ENCODE measurements at places on chromosomes 11 and 22. TPM values are rescaled to one million over a fixed set of nuclear protein-coding genes. Genes with fewer than 3 reads are reported as not detected.
A peak's percentile ranks its signal among the peaks of the same experiment; 100 is the strongest.

The PHETA2 gene
- 0.42 TPM for total RNA-seq

DNA sequence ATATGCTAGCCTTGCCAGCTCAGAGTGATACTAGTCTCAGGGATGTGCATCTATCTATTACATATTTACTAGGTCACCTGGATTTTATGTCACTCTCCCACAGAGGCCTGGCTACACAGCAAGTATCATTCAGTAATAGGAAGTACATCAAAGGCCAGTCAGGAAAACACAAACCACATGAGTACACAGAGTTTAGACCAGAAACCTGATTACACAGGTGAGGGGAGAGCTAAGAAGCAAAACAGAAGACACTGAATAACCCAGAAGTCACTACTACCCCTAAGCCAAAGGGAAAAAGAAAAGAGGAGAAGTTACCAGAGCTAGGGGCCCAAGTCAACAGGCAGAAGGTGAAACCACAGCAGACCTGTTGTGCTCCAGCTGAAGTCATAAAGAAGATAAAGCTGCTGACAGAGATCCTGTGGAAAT, 13.3 kb downstream of the LPXN start:
- no peak for DNase-seq
- H3K27ac ChIP-seq, result peak overlapping the region; percentile 11
- no peak overlapping the region for H3K4me3 ChIP-seq
- peaks cover 32% of the 10 kb centered on the region for H3K4me1 ChIP-seq
- no peaks in the 10 kb centered on the region for H3K27me3 ChIP-seq

DNA sequence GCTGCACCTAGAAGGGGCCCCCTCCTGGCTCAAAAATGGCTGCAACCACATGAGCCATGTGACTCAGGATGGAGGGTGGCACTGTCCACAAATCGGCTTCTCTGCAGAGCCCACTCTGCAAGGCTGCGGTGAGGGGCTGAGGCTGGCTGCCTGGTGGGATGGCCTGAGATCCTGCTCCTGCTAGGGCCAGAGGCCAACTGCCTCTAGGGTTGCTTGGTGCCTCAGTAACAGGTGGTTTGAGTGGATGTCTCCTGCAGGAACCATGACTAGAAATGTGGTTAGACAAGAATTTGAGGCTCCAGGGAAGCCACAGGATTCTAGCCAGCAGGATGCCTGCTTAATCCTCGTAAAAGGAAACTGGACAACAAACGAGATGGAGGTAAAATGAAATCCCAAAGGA, 17.1 kb downstream of the PATZ1 start:
- no peaks in the 10 kb centered on the region for H3K4me1 ChIP-seq
- H3K4me3 ChIP-seq, result no peak overlapping the region
- H3K36me3 ChIP-seq, result peaks cover 91% of the 10 kb centered on the region
- DNase-seq, result no peak
- no peak overlapping the region for H3K27ac ChIP-seq

- no peak overlapping the region for H3K4me3 ChIP-seq
- no peaks in the 10 kb centered on the region for H3K4me1 ChIP-seq
- peaks cover 11% of the 10 kb centered on the region for H3K27me3 ChIP-seq
- no peak overlapping the region for H3K27ac ChIP-seq
- DNase-seq, result no peak
- H3K36me3 ChIP-seq, result no peaks in the 10 kb centered on the region
Observed at GRCh38 chr22:19011075-19011474, 75.0 kb upstream of the PRODH start.

GRCh38 chr11:75472081-75472732, 39.2 kb upstream of the KLHL35 start:
- H3K4me1 ChIP-seq, result peaks cover 22% of the 10 kb centered on the region
- H3K4me3 ChIP-seq, result no peak overlapping the region
- H3K27me3 ChIP-seq, result no peaks in the 10 kb centered on the region
- no peak for DNase-seq
- H3K36me3 ChIP-seq, result peaks cover 8% of the 10 kb centered on the region

- no peak overlapping the region for H3K4me3 ChIP-seq
- H3K27ac ChIP-seq, result no peak overlapping the region
- H3K4me1 ChIP-seq, result no peaks in the 10 kb centered on the region
- DNase-seq, result no peak
- no peaks in the 10 kb centered on the region for H3K27me3 ChIP-seq
- H3K36me3 ChIP-seq, result no peaks in the 10 kb centered on the region
Observed at GRCh38 chr11:78332174-78332866, 85.3 kb downstream of the GAB2 start.

- H3K4me1 ChIP-seq, result no peaks in the 10 kb centered on the region
- no peak for DNase-seq
- no peak overlapping the region for H3K4me3 ChIP-seq
- H3K27me3 ChIP-seq, result no peaks in the 10 kb centered on the region
- H3K36me3 ChIP-seq, result no peaks in the 10 kb centered on the region
Observed at GRCh38 chr22:48695731-48696305, 1131.9 kb downstream of the BRD1 start.

GRCh38 chr22:44972363-44973083, 37.3 kb downstream of the PHF21B start:
- no peak overlapping the region for H3K4me3 ChIP-seq
- DNase-seq, result no peak
- no peaks in the 10 kb centered on the region for H3K36me3 ChIP-seq
- no peak overlapping the region for H3K27ac ChIP-seq

- DNase-seq, result no peak
Observed at GRCh38 chr11:77783025-77783424, 37.5 kb downstream of the RSF1 start.

The DDTL gene
- 3.8 TPM for total RNA-seq

The FKBP2 gene
- total RNA-seq, result 11.2 TPM

The POLDIP3 gene
- 77.7 TPM for total RNA-seq

DNA sequence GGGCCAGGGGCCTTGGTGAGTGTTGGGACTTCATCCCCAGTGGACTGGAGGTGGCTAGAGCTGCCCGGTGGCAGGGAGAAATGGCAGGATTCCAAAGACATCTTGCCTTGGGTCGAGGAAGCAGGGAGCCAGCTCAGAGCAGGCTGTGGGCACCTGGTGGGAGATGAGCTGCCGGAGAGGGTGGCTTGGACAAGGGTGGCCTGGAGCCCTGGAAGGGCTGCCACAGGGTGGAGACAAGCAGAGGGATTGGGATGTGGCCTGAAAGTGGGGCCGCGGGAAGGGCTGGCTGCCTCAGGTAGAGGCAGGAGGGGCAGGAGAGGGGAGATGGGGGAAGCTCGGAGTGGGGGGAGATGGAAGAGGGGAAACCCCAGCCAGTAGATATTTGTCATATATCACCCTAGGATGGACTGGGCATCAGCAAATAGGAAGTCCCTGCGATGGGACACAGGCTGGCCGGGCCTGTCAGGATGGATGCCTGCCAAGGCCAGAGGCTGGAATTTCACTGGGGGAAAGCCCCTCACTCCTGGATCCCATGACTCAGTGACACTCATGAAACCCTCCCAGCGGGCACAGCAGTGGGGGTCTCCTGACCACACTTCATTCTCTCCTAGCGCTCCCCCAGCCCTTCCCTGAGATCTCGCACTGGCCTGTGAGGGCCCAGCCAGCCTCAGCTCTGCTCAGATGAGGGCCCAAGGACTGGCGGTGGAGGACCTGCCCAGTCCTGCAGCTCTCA, 72.0 kb upstream of the SHISAL1 start:
- H3K27me3 ChIP-seq, result no peaks in the 10 kb centered on the region
- H3K36me3 ChIP-seq, result no peaks in the 10 kb centered on the region
- no peak overlapping the region for H3K27ac ChIP-seq
- DNase-seq, result no peak

DNA sequence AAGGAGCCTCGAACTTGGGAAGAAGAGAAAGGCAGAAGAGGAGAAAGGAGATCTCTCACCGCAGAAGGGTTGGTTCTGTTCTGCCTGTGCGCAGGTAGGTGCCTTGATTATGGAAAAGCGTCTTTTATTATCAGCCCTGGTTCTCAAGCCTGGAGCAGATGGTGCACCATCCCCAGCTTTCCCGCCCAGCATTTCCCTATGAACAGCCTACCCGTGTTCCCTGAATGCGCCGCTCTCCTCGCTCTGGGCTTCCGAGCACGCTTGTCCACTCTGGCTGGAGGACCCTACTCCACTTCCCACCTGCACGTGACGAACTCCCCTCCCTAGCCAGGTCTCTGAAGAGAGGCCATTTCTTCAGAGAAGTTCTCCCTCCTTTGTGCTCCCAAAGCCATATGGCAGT, 15.2 kb downstream of the IGSF9B start:
- peaks cover 37% of the 10 kb centered on the region for H3K4me1 ChIP-seq
- H3K36me3 ChIP-seq, result peaks cover 15% of the 10 kb centered on the region
- H3K27me3 ChIP-seq, result no peaks in the 10 kb centered on the region
- no peak overlapping the region for H3K4me3 ChIP-seq
- DNase-seq, result no peak
- no peak overlapping the region for H3K27ac ChIP-seq

GRCh38 chr11:45414088-45414487, 127.9 kb upstream of the SYT13 start:
- DNase-seq, result no peak
- no peaks in the 10 kb centered on the region for H3K4me1 ChIP-seq
- no peak overlapping the region for H3K4me3 ChIP-seq

GRCh38 chr22:28702891-28703290, 23.3 kb upstream of the TTC28 start:
- no peaks in the 10 kb centered on the region for H3K4me1 ChIP-seq
- H3K4me3 ChIP-seq, result no peak overlapping the region
- no peaks in the 10 kb centered on the region for H3K27me3 ChIP-seq
- DNase-seq, result no peak
- no peaks in the 10 kb centered on the region for H3K36me3 ChIP-seq

DNA sequence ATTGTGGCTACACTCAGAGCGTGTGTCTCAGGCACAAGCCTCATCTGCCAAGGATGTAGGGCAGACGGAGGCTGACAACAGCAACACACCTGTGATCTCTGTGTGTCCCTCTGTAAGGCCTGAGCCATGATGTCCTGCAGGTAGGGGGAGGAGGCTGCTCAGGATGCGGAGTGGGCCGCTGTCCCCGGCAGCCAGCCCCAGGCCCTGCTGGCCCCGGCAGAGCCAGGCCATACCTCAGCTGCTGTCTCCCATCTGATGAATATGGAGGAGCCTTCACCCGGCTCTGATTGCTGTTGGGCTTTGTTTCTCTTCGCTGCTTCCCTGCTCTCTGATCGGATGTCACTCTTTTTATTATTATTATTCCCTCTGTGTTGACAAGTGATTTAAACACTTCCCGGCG, 83.6 kb upstream of the NCAM1 start:
- H3K27me3 ChIP-seq, result no peaks in the 10 kb centered on the region
- no peak overlapping the region for H3K4me3 ChIP-seq
- H3K4me1 ChIP-seq, result no peaks in the 10 kb centered on the region
- H3K27ac ChIP-seq, result no peak overlapping the region

DNA sequence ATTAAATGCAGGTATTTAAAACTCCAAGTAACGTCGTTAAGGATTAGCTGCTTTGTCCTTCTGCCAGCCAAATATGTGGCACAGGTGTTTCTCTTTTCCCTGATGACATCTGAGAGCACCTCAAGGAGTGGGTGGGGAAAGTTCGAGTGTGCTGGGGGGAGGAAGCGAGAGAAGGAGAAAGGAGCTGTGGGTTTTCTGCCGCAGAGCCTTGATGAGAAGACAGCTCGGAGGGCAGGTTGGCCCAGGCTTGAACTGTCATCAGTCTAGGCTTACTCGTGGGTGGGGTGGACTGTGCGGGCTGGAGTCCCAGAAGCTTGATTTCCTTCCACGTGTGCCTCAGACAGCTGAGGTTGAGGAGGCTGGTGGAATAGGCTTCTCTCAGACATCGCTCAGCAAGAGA, 15.2 kb upstream of the SORL1-AS1 start:
- peak; percentile 59 for DNase-seq
- H3K36me3 ChIP-seq, result peaks cover 30% of the 10 kb centered on the region
- H3K4me3 ChIP-seq, result no peak overlapping the region
- H3K27ac ChIP-seq, result peak overlapping the region; percentile 41
- H3K27me3 ChIP-seq, result no peaks in the 10 kb centered on the region

The IGSF9B gene
- total RNA-seq, result 24.3 TPM

The WBP2NL gene
- total RNA-seq, result 1.7 TPM

The SLC22A9 gene
- total RNA-seq, result not detected

- no peaks in the 10 kb centered on the region for H3K4me1 ChIP-seq
- H3K27me3 ChIP-seq, result no peaks in the 10 kb centered on the region
- no peaks in the 10 kb centered on the region for H3K36me3 ChIP-seq
- no peak for DNase-seq
- H3K4me3 ChIP-seq, result no peak overlapping the region
Observed at GRCh38 chr11:15889363-15890030, 466.8 kb downstream of the SOX6 start.

DNA sequence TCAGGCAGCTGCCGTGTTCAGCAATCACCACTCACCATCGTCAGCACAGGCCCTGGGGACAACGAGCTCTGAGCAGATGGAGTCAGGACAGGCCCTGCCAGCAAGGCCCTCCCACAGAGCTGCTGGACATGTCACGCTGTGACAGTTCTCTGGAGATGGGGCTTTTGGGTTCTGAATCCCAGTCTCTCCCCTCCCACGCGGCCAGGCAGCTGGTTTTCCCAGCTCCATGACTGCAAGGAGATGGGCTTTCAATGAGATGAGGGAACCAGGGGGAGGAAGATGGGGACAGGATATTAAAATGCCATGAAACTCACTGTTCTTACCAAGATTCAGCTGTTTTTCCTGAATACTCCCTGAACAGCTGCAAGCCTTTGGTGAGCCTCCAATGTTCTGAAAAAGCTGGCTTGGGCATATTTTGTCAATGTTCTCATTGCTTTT, 305.9 kb downstream of the BRD1 start:
- H3K4me1 ChIP-seq, result no peaks in the 10 kb centered on the region
- H3K27ac ChIP-seq, result no peak overlapping the region
- no peaks in the 10 kb centered on the region for H3K27me3 ChIP-seq
- no peaks in the 10 kb centered on the region for H3K36me3 ChIP-seq
- H3K4me3 ChIP-seq, result no peak overlapping the region

The C11orf87 gene
- not detected for total RNA-seq

DNA sequence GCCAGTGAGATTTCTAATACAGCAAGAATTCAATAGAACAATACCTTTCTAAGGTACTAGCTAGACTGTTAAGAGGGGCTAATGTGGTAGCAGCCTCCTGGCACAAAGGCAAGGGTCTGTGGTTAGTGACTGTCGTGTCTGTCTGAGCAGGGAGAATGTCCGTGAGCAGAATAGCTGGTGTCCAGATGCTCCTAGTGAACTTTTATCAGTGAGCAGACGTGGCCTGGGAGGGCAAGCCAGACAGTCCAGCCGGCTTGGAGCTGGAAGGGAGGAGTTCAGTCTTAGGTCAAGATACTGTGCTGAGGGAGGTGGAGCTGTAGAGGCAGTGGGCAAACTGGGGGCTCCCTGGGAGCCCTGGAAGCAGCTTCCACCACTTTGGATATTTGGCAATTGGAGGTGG, 138.6 kb downstream of the TEAD1 start:
- H3K36me3 ChIP-seq, result no peaks in the 10 kb centered on the region
- H3K4me1 ChIP-seq, result no peaks in the 10 kb centered on the region
- H3K27me3 ChIP-seq, result no peaks in the 10 kb centered on the region
- no peak for DNase-seq
- H3K27ac ChIP-seq, result no peak overlapping the region
- H3K4me3 ChIP-seq, result no peak overlapping the region

The GPHA2 gene
- total RNA-seq, result 0.56 TPM

- peak overlapping the region; percentile 91 for H3K27ac ChIP-seq
- peaks cover 18% of the 10 kb centered on the region for H3K36me3 ChIP-seq
- peaks cover 30% of the 10 kb centered on the region for H3K4me1 ChIP-seq
Observed at GRCh38 chr22:23894710-23895598, 771 bp downstream of the MIF start.

GRCh38 chr22:30275625-30276024, 9.0 kb upstream of the OSM start:
- H3K27me3 ChIP-seq, result no peaks in the 10 kb centered on the region

The ART5 gene
- not detected for total RNA-seq

Measured in CD4-positive, alpha-beta T cell (primary cell).